ENCODE measurements at places on chromosomes 3 and 15.

GRCh38 chr3:171557173-171557572 lies 97.0 kb upstream of the TNIK start:
- no peak for DNase-seq

- DNase-seq = no peak
Measured at GRCh38 chr15:99729920-99730319, 3.3 kb downstream of the LYSMD4 start.

DNA sequence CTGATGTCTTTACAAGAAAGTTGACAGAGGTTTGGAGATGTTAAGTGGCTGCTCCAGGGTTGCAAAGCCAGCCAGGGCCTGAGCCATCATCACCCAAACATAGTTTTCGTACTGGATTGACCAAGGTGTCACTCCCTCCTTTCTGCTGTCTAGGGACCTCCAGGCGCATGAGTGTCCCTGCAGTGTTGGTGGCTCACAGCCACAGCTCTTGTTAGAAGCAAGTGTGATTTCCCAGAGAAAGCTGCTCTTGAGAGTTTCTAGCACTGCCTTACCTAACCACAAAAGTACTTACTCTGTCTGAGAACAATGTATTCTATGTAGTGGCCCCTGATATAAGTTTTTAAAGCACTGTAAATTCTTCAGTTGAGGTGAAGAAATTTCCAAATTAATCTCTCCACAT lies 144.1 kb downstream of the SOX2 start:
- DNase-seq = no peak

DNA sequence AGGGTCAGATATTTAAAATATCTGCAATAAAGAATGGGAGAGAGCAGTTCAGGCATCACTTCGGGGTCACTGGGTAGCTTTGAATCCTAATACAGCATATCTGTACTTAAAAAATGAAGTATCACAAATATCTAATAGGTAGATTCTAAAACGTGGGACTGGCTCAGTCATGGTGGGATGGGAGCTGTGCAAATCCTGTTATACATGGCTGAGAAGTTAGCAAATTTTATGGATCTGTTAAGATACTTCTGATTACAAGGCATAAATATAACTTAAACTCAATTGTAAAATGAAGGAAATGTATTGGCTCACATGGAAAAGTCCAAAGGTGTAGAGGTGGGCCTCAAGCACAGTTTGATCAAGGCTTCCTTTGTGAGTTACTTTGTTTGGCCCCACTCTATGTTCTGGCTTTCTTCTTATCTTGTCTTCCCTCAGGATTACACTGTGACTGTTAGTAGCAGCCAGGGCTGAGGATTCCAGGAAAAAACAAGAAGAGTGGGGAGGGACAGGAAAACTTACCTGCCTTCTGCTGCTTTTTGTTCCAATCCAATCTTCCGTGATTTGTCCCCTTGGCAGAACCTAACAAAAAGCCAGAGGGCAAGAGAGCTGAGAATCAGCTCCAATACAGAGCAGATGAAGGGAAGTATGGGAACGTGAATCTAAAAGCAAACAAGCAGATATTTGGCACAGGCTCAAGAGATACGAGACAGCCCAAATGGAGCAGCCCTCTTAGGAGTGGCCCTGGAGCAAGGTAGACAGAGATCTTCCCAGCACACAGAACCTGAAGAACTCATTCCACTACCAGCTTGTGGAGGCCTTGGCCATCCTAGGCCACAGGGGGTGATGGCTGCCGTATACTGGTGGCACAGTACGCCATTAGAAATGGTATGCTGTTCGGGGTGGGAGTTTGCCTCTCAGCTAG lies 10.9 kb downstream of the PAQR9 start:
- DNase-seq = no peak

DNA sequence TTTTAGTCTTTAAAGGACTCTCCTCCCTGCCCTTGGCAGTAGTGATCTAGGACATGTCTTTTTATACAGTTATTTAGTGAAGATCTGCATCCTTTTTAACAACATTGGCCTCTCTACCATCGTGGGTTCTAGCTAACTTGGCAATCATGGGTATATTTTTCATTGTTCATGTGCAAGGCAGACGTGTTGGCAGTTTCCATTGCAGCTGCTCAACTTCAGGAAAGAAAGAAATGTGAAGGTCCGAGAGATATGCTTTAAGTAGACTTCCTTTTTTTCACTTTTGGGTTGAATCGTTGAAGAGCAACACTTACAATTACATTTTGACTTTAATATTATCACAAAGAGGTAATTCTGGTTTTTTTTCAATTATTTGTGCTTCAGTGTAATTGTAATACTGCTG lies 172.6 kb downstream of the SATB1 start:
- DNase-seq = no peak

DNA sequence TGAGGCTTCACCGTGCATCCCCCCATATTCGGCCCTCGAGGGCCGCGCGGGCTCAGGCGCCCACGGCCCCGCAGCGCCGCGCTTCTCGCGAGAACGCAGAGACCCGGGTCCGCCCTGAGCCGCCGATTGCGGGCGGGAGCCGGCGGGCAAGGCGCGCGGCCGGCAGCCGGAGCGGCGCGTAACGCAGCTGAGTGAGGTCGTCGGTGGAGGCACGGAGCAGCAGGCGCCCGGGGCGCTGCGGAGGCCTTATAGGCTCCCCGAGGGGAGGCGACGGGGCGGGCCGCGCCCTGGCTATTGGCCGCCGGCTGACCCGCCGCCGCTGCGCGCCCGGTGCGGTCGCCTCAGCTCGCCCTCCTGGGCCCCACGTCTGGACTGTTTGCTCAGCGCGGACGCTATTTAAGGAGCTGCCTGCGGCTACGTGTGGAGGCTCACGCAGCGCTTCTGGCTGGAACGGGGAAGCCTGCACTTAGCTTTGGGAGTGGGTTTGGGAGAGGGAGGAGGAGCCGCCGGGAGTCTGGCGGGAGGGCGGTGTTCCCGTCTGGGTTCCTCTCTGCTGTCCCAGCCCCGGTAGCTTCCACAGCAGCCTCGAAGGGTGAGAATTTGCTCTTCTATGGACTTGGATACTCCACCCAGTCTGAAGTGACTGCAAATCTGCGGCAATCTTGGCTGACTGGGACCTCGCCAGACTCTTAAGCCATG lies at the start of gene PLOD2:
Gene PLOD2 (minus strand): TSS at position 221 of the 699 bp plus-strand sequence. CDS start 195 bp downstream, at position 26.
- no peak for DNase-seq

- DNase-seq = no peak
Measured at GRCh38 chr15:83410532-83410931, 36.6 kb upstream of the SH3GL3 start.

GRCh38 chr15:81002009-81002330 lies 1.2 kb downstream of the TLNRD1 start:
- no peak for DNase-seq

- no peak for DNase-seq
Measured at GRCh38 chr3:50395070-50395860, 35.9 kb upstream of the TMEM115 start.

DNA sequence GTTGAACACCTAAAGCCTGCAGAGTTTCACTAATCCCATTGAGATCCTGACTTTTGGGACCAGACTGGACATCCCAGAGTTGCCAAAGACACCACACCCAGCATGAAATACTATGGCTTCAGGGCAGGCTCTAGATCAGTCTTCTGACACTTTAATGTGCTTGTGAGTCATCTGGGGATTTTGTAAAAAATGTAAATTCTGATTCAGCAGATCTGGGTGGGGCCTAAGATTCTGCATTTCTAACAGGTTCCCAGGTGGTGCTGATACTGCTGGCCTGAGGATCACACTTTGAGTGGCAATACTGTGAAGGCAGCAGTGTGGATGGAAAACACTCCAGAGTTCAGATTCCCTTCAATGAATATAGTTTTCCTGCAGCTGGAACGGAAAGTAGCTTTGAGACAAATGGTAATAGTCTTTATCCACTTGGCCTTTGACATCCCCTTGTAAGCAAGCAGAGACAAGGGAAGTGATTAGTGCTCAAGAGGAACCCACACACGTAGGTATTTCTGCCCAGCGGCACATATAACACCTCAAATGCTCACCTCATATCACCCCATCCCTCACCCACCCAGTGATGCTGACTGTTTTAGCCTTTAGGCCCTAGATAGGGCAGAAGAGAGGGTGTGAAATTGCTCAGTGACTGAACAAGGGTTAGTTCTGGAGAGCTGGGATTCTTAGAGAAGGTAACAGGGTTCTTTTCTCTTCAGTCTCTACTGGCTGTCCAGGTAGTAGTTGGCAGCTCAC lies 51.5 kb upstream of the GSK3B start:
- DNase-seq = no peak

Measured in stimulated activated CD4-positive, alpha-beta T cell treated with anti-CD3 and anti-CD28 coated beads, Interleukin-1b, Interleukin-23, amount 100 ng/mL, for 1 hour (primary cell).